ENCODE measurements at places on chromosomes 6 and 20.

DNA sequence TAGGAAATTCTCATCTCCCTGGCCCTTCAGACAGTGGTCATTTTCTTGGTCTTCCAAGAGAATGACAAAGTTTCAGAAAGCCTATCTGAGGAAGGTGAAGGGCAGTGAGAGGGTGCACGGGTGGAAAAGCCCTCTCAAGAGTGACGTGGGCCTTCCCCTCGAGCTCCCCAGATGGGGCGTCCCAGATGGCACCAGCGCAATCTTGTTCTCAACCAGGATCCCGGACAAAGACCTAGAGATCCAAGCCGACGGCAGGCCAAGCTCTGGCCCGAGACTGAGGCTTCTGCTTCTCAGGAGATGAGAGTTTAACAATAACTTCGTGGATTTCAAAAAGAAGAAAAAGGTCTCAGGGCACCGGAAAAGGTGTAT, 797 bp upstream of the ZNF133 start:
- peak; percentile 21 for DNase-seq

DNA sequence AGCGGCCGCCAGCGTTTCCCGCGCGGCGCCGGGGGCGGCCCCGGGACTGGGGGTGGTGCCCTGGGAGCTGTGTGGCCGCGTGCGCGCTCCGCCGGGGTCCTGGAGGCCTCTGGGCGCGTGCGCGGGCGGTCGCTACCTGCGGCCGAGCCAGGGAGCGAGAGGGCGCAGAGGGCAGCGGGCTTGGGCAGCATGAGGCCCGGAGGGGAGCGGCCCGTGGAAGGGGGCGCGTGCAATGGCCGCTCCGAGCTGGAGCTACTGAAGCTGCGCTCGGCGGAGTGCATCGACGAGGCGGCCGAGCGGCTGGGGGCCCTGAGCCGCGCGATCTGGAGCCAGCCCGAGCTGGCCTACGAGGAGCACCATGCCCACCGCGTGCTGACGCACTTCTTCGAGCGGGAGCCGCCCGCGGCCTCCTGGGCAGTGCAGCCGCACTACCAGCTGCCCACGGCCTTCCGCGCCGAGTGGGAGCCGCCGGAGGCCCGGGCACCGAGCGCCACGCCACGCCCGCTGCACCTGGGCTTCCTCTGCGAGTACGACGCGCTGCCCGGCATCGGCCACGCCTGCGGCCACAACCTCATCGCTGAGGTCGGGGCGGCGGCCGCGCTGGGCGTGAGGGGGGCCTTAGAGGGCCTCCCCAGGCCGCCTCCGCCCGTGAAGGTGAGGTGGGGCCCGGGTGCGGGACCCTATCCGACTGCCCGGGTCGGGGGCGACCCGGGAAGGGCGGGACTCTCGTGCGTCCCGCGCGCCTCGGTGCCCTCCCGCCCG, at the start of gene PM20D2:
Gene PM20D2, plus strand, starts transcription at position 100 of the 762 bp plus-strand sequence. Its CDS starts 90 bp downstream, at position 190.
- peak; percentile 60 for DNase-seq

GRCh38 chr20:43444107-43444506, 13.6 kb upstream of the SRSF6 start:
- no peak for DNase-seq

DNA sequence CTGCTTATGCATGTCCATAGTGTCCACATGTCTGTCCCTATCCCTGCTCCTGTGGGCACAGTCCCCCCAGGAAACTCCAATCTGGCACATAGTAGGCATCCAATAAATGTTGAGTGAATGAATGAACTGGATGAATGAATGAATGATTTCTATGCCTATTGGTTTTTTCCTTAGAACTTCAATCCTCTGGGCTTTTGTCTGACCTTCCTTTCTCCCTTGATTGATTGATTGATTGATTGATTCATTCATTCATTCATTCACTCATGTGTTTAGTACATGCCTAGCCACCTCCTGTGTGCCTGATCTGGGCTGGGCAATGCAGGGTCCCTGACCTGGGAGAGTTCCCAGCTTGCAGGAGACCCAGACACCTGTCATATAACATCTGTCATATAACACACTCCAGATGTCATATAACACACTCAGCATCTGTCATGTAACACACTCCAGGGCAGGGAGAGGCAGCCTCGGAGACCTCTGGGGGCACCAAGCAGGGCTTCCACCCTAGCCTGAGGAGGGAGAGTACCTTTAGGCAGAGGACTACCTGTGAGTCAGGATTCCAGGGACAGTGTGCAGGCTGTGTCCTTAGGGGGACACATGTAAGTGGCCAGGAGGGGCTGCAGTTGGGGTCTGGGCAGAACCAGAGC, 17.9 kb downstream of the VSTM2L start:
- DNase-seq, result no peak

DNA sequence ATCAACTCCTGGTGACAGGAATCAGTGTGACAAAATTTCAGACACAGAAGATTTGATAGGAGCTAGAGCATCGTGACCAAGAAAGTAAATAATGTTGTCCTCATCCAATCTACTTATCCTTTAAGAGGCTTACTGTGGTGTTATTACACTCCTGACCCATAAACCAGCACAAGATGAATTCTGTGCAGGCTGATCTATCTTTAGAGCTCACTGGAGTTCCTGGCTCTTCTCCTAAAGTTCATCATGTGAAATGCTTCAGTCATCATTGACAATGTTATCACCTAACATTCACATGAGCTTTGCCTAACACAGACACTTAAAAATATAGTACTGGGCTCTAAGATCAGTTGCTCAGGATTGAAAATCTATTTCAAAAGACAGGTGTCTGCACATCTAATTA, 271.0 kb upstream of the HSF2 start:
- no peak for DNase-seq

- no peak for DNase-seq
These were observed 107.1 kb downstream of the BANF2 start for GRCh38 chr20:17806739-17807441.

DNA sequence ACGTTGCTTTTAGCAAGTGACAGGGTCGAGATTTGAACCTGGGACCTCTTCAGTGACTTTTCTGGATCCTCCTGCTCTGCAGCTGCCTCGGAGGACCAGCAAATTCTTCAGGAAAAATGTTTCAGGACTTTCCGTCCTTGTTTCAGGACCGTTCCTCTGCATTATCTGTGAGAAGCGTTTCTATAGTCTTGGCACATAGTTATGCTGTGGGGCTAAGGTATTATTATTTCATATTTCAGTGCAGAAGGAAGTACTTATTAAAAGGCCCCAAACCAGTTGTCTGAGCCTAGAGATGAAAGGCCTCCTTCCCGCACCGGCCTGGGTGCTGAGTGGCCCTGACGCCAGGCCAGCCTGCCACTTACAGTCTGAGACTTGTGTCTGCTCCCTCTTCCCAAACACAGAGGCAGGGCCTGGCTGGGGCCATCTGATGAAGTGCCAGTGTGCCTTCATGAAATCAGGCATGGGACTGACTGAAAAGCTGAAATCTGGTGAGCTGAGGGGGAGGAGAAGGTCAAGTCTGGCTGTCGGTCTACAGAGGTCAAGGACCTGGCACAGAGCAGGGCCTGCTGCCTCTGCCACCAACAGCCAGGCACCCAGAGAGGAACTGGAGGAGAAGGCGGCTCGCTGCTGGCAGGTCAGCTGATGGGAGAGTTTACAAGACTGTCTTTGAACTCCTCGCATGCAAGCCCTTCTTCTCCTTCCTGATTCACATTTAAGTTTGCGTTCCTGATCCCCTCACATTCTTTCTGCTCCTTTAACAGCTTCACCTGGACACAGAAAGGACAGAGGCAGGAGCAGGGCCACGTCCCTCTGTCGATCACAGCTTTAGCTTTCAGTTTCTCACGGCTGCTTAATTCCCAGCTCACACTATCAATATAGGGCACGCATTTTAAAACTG, 8.9 kb upstream of the QKI start:
- no peak for DNase-seq

- DNase-seq, result no peak
These were observed 44.1 kb upstream of the EDN1 start for GRCh38 chr6:12245763-12246718.

DNA sequence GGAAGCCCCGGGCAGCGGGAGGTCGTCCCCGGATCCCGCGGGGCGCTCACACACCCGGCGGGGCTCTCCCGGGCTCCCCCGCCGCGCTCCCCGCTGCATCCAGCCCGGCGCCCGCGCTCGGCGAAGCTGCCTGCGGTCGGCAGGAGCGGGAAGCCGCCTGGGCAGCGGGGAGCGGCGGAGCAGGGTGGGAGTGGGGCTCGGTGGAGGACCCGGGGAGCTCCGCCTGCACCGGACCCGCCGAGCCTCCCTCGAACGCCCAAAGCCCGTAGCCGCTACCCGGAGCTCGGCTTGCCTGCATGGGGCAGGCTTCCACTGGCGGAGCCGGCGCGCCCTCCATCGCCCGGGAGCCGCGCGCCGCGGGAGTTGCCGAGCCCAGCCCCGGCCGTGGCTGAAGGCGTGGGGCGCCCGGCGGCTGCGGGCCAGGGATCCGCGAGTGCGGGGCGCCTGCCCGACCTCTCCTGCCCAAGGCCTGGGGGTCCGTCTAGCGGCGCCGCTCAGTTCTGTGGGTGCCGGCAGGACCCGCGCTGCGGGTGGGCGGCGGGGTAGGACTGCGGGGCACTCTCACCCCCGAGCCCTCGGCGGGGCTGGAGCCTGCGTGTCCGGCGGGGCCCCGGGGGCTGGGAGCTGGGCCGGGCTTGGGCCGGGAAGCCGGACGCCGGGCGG, 671 bp downstream of the CDH4 start:
- peak; percentile 48 for DNase-seq

- no peak for DNase-seq
These were observed 17.1 kb upstream of the CALHM6 start for GRCh38 chr6:116444092-116444491.

DNA sequence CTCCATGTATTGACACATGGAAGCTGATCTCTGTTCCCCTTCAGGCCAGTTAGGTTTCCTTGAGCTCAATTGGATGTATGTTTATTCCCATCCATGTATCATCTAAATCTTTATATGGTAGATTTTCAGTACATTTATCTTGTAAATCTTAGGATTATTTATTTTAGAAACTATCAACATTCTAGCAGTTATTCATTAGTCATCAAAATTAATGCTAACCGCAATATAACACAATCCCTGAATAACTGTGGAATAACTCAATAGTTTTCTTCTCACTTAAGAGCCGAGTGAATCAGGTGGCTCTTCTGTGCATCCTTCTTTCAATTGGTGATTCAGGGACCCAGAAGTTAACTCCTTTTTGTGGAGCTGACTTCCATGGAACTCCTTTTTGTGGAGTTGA, 15.5 kb upstream of the TBX18 start:
- no peak for DNase-seq

DNA sequence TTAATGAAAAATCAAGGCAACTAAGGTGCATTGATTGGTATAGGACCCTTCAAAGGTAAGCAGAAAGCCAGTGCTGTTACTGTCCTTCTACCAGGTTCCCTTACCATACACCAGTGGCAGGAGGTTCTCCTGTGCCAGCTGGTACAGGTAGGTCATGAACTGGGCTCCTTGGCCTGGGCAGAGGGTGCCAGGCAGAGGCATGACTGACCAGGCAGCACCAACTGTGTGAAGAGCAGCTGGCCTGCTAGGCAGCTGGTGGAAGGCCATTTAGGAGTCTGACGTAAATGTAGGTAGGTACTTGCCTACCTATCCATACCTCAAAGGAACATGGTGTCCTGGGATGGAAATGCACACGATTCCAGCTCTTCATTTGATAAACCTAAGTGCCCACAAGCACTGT, 23.3 kb downstream of the PCNA start:
- no peak for DNase-seq

DNA sequence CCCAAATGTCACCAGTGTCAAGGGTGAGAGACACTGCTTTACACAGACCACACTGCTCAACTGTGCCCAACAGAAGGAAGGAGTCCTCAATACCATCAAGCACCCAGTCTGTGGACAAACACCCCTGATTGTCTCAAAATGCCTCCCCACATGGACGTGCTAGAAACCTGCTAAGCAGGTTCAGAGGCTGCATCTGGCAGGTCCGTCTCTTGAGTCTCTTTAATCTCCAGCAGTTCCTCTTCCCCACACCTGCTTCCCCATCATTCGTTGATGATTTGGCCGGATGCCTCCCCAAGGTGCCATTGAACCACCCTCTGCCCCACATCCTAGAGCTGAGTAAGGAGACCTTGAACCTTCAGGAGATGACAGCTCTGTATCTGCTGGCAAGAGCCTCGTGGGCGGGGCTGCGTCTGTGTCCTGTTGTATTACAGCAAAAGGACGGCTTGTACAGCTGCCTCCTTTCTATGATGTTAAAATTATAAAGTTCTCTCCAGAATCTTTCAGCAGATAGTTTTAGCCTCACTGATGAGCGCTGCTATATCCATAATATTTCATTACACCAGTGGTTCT, 179.2 kb downstream of the PREX1 start:
- DNase-seq, result no peak

- peak; percentile 48 for DNase-seq
These were observed 322.0 kb upstream of the SOX4 start for GRCh38 chr6:21271428-21272155.

- no peak for DNase-seq
These were observed 41.2 kb upstream of the GRIK2 start for GRCh38 chr6:101352316-101352715.

- DNase-seq, result no peak
These were observed 312.9 kb downstream of the SAMD5 start for GRCh38 chr6:147821295-147821897.

DNA sequence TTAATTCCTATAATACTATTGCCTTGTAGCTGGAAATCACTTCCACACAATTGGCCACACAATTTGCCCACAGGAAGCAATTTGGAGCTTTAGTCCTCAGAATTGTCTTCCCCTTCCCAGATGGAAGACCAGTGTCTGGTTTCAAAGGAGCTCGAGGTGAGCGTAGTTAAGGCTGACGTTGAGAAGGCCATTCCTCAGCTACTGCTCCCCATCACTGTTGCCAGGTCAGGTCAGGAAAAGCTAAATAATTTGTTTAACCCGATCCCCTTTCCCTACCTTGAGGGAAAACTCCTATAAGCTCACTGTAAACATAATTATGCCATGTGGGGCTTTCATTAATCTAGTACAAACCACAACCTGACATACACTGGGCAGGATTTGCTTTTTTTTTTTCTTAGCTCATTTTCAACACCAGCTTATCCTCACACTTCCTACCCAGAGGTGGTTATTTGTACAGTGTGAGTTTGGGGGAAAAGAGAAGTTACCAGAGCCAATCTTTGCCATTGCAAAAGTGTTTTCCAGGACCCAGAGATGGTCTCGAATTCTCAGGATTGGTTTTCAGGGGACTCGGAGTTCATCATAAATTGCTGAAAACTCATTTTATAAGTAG, 242.7 kb downstream of the CLIC5 start:
- no peak for DNase-seq

- no peak for DNase-seq
These were observed 152.4 kb downstream of the PAK5 start for GRCh38 chr20:9686455-9686854.

DNA sequence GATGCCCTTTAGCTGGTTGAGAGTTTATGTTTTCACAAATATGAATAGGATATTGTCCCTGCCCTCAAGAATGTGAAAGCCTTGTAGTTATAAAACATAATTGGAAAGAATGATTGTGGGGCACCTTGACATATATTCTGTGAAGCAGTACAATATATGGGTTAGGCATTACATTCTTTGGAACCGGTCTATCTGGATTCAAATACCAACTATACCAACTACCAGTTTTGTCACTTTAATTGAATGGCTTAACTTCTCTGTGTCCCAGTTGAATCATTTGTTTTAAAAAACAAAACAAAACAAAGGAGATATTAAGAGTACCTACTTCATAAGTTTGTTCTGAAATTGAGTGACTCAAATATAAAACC, 146.5 kb downstream of the TBC1D32 start:
- no peak for DNase-seq

Measured in glutamatergic neuron (in vitro differentiated cells).